A549 (cell line): ENCODE measurements at places on chromosomes 11 and 22.
A peak's percentile ranks its signal among the peaks of the same experiment; 100 is the strongest.

- DNase-seq = no peak
Observed at GRCh38 chr11:5910540-5910939, 17.5 kb downstream of the OR52E5 start.

- no peak for DNase-seq
Observed at GRCh38 chr11:20887137-20887536, 217.8 kb downstream of the NELL1 start.

DNA sequence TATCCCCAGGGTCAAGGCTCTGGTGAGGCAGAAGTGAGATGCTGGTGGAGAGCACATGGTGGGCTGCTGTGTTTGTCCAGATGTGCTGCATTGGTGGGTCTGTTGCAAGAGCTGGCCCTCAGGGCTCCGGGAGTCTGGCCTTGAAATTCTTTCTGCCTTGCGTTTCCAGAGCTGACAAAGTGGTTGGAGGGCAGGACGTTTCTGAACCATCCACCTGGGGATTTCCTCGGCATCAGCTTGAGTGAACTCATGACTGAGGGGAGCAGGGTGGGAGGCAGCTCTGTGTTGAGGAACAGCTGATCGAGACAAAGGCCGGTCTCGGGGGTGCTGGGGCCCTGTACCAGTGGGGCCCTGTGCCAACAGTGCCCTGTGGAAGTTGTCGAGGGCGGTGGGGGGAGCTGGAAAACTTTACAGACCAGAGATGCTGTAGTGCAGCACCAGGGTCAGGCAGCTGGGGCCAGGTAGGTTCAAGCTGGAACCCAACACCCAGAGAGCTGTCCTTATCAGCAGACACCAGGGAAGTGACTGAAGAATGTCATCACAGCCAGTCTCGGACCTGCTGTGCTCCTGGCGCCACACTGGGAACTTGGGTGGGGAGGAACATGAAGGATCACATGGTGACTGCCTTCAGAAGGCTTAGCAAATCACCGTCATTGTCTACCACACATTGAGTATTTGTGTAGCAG is 4.9 kb downstream of the TSKU start:
- DNase-seq = no peak

DNA sequence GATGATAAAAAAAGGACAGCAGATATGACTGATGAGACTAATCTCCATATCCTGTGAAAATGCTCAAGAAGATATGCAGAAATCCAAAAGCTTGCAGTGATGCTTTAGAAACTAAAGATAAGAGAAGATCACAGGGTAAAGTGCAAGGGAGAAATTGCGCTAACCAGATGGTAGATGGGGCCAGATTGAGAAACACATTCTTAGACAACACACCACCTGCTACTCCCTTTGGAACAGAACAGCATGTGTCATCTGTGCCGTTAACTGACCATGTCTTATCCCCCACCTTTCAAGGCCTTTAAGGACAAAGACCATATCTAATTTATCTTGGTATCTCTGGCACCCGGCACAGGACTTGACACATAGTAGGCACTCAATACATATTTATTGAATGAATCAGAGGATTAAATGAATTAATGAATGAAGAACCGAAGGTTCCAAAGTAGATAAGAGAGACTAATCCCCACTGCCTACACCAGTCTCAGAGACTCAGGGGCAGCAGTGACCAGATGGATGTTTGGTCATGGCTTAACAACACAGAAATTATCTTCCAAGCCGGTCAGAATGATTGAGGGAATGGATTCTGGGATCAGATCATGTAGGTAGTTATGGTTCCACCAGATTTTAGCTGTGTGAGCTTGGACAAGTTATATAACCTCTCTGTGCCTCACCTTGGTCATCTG is 12.3 kb upstream of the P2RY2 start:
- DNase-seq = no peak

DNA sequence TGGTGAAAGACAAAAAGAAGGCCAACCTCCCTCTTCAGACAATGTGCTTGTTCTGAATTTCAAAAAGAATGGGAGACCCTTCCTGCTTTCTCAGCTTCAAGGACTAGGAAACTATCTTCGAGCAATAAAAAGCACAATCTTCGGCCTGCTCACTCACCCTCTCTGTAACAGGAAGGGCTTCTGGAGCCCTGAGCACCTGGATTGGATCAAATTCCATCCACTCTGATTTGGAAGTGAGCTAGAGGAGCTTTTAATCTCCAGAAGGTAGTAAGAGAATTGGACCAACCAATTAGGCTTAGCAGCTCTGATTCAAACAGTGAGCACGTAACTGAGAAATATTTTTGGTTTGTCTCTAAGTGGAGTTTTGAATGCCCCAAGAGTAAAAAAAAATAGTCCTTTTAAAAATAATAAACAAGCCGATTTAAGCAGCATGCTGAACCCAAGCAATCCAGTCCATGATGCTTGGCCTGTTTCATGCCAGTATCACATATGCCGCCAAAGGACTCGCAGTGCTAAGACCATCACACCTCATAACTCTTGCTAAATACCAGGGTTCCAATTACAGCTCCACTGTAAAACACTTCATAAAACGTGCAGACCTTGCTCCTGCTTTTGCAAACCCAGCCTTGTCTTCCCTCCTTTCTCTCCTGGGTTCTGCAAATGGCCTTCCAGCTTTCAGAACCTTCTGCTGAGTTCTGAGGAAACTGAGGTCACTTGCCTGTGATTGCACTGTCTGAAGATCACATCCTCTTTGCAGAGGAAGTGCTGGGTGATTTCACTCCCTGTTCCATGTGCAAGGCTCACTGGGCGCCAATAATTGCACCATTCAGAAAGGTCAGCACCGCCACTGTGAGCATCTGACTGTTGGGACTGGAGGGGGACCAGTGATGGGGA is 74.4 kb downstream of the SLC1A2 start:
- no peak for DNase-seq

DNA sequence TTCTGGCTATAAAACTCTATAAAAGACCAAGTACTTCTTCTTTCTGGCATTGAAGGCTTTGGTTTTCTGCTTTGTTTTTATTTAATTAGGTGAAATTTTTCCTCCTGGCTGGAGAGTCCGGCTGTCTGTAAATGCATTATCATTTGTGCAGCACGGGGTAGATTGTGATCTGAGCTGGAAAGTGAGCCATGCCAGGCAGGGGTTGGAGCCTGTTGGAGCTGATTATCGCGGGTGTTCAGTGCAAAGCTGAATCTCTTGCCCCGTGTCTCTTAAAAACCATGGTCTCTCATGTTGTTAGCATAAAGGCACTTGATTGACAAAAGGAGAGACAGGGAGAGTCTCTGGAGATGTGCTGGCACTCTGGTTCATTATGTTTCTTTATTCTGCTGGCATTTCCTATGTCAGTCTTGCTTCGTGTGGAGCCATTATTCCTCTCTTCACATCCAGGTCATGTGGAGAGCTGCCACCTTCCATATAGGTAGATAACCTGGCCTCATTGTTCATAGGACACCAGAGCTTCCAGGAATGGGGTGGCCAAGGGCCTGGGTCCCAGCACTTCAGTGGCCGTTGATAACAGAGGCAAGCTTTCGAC is 75.2 kb downstream of the LDLRAD3 start:
- DNase-seq = no peak

- DNase-seq = peak; percentile 94
Observed at GRCh38 chr11:5280582-5281102, 10.9 kb upstream of the HBE1 start.

DNA sequence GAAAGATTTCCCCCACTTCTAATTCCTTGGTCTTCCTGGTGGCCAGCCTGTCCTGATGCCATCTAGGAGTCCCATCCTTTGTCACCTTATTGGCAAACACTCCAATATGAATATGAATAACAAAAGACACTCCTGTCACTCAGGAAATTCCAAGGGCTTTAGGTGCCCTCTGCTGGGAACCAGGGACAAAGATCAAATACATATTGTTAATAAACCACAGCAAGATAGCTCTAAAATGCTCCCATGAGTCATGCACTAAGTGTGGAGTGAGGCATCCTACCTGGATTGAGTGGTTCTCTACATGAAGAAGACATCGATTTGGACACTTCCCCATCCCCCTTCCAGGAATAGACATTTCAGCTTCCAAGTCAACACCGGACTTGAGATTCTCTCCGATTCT is 823.6 kb downstream of the TBC1D22A start:
- DNase-seq = peak; percentile 13

- peak; percentile 25 for DNase-seq
Observed at GRCh38 chr22:30127749-30128166, 47.5 kb downstream of the HORMAD2 start.

DNA sequence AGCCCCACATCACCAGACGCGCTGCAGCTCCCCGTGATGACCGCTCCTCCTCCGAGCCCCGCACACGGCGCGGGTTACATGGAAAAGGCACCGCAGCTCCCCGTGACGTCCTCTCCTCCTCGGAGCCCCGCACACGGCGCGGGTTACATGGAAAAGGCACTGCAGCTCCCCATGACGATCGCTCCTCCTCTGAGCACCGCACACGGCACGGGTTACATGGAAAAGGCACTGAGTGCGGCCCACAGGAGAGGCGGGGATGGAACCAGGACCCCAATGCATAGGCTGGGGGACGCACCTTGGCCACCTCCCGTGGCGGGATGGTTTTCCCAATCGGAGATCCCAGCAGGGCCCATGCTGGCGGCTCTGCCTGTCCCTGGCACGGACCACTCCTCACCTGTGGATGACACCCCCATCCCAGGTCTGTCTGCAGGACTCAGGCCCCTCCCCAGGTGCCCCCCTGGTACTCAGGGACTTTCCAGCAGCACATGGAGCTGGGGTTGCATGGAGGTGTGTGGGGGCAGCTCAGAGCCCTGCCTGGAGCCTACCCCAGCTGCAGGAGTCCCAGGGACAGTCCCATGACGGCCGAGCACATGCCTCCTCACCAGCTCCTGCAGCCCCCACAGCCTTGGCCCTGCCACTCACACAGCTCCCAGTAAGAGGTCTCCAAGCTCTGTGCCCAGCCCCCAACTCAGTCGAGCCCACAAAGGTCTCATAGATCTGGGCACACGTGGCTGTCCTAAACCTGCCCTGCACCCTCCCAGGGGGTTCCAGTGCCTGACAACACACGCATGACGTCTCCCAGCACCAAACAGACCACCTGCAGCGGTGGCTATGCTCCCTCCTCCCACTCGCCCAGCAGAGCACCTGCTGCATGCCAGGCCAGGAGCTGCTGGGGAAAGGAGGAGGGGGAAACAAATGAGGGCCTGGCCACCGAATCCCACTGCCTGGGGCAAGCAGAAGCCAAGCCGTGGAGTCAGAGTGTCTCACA is 166.6 kb downstream of the BRD1 start:
- DNase-seq = no peak

GRCh38 chr11:115476463-115477286 is 27.5 kb downstream of the CADM1 start:
- DNase-seq = no peak

DNA sequence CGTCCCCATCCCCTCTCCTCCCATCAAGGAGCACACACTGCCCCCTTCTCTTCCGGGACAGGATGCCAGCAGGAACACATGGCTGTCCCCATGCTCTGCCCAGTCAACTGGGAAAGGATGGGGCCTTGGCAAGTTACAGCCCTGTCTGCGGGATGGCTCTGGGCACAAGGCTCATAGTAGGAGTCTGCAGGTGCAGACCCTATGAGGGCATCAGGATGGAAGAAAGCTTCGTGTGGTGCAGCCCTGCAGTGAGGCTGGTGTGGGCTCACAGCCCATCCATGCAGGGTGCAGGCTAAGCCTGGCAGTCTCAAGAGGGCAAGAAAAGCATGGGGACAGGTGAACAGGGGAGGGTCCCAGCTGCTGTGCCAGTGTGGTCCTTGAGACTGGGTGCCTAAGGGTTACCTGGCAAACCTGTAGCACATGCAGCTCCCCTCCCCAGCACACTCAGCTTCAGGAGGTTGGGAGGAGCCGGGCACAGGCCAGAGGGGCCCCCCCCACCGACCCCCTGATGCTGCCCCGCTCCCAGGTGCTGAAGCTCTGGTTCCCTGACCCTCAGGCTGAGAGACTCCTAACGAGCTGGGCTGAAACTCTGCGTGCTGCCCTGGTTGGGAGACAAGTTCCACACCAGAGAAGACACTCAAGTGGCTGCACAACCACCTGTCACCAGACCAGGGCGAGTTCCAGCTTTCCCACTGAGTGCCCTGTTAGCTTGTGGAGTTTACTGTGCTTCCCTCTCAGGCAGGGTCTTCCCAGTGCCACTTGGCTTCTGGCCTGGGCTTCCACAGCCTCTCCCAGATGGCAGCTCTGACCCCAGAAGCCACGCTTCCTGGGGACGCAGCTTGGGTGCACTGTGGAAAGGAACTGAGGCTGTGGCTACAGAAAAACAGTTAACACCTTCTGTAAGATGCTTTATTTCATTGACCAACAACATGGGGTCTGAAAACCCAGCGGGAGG is 3.3 kb upstream of the SCARF2 start:
- DNase-seq = no peak

DNA sequence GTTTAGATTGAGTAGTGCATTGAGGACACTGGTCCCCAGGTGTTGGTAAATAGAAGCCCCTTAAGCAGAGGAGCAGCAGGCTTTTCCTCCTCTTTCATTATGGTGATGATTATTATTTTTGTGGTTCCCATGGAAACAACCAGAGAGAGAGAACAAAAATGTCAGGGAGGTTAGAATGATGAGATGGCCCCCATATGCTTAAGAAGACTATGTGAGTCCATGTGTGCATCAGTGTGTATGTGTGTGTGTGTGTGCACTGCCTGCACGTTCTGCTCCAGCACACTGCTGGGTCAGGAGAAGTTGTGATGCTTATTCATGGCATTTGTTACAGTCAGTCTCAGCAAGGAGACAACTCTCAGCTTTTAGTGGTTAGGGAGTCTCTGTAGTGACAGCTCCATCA is 724.2 kb downstream of the NTM start:
- no peak for DNase-seq

GRCh38 chr11:100536979-100537378 is 150.1 kb upstream of the ARHGAP42 start:
- no peak for DNase-seq

GRCh38 chr11:110425751-110426545 is 3.8 kb upstream of the FDX1 start:
- DNase-seq = no peak

DNA sequence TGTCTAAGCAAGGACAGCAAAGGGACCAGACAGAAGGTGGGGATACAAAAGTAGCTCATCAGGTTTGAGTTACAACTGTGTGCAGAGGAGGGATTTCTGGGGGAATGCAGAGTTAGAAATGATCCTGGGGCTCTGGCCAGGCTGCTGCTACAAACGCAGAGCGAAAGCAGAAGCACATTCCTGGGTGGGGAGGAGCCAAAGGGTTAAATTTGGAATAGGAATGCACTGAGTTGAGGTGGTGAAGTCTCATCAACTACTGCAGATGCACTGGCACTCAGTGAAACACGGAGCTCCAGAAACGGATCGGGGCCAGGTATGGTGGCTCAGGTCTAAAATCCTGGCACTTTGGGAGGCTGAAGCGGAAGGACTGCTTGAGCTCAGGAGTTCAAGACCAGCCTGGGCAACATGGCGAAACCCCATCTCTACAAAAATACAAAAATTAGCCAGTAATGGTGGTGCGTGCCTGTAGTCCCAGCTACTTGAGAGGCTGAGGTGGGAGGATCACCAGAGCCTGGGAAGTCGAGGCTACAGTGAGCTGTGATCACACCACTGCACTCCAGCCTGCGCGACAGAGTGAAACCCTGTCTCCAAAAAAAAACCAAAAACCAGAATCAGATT is 3.2 kb downstream of the CHKA start:
- no peak for DNase-seq
